ENCODE measurements at places on chromosomes 7 and 10. TPM values are rescaled to one million over a fixed set of nuclear protein-coding genes. Genes with fewer than 3 reads are reported as not detected.

The LIPM gene
- 34.9 TPM for total RNA-seq

The IGF2BP3 gene
- total RNA-seq = 1.9 TPM

The PPP1R17 gene
- not detected for total RNA-seq

The PAPOLB gene
- total RNA-seq = 0.11 TPM

The MKX gene
- total RNA-seq = 0.68 TPM

The OPN1SW gene
- total RNA-seq = not detected

The BMPER gene
- total RNA-seq = 0.52 TPM

The SYPL1 gene
- 88.1 TPM for total RNA-seq

The KCNH2 gene
- total RNA-seq = 0.70 TPM

DNA sequence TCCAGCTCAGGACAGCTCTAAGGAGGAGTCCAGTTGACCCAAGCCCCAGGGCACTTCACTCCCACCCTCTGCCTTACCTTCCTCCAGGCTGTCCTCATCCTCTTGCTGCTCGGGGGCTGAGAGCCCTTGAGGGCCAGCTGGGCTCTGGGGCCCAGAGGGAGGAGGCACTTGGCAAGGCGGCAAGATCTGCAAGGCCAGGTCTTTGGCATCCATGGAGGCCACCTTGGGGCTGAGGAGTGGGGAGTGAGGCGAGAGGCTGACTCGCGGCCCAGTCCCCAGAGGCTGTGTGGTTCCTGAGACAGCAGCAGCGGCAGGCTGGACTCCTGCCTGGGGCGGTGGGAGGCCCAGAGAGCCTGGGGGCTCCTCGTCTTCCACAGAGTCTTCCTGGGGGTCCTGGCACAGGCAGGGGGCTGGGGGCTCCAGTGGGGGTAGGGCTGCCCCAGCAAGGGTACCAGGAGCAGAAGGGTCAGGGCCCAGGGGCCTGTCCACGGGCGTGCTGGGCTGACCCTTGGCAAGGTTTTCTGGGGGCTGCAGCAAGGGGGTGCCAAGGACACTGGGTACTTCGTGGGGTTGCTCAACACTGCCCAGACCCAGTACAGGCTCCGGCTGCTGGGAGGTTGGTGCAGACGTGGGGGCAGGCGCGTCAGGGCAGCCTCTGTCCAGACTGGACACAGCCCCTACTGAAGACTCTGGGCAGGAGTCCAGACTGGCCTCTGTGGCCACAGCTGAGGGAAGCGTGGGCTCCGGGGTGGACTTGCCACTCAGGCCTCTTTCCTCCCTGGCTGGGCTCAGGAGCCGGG is 6.5 kb downstream of the NACAD start:
- no peaks in the 10 kb centered on the region for H3K27me3 ChIP-seq
- DNase-seq = peak; percentile 73
- H3K4me3 ChIP-seq = no peak overlapping the region

GRCh38 chr10:132690401-132690800 is 95.5 kb downstream of the NKX6-2 start:
- DNase-seq = peak; percentile 49
- H3K27ac ChIP-seq = no peak overlapping the region

DNA sequence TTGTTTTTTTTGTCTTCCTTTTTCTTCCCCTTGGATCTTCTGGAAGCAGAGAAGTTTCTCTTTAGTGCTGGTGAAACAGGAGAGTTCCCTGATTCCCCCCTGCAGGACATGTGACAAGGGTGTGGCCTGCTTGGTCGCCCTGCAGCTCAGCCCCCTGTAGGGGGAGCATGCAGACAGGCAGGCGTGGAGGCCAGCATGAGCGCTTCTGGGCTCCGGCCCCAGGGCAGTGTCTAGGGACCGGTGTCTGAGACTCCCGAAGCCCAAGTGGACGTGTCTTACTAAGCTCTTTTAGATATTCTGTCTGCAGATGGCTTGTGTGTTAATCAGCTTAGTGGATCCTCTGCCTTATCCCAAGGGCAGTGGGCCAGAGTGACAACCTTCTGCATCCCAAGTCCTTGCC is 26.1 kb downstream of the PRSS58 start:
- H3K27ac ChIP-seq = no peak overlapping the region
- no peaks in the 10 kb centered on the region for H3K27me3 ChIP-seq
- no peak for DNase-seq
- no peak overlapping the region for H3K4me3 ChIP-seq
- H3K36me3 ChIP-seq = no peaks in the 10 kb centered on the region
- H3K4me1 ChIP-seq = no peaks in the 10 kb centered on the region

DNA sequence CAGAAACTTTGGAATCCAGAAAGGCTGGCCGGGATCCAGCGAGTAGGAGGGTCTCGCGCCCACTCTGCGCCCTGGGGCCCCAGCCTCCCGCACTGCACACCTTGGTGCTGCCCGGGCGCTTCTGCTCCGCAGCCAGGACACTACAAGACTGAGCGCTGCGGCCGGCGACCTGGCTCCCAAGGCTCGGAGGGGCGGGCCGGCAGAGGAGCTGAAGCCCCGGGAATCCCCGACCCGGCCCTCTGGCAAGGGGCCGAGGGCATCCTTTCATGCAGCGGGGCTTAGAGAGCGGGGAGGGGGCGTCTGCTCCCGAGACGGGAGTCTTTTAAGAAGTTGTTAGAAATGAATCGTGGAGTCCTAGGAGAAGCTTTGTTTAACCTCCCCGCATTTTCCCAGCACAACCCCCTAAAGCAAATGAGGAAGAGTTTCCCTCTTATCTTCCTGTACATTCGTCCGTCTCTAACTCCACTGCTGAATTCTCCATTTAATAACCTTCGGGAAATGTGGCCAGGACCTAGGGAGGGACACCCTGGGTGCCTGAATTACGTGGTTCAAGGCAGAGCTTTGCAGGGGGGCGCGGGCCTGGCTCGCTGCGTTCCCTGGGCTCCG is 1.1 kb downstream of the VWC2 start:
- no peaks in the 10 kb centered on the region for H3K36me3 ChIP-seq
- no peak for DNase-seq
- peak overlapping the region; percentile 64 for H3K4me3 ChIP-seq
- H3K27ac ChIP-seq = no peak overlapping the region
- H3K27me3 ChIP-seq = peaks cover 45% of the 10 kb centered on the region

- no peaks in the 10 kb centered on the region for H3K27me3 ChIP-seq
- H3K4me3 ChIP-seq = no peak overlapping the region
- H3K27ac ChIP-seq = no peak overlapping the region
- DNase-seq = no peak
- peaks cover 23% of the 10 kb centered on the region for H3K36me3 ChIP-seq
These were observed 31.3 kb downstream of the RCC1L start for GRCh38 chr7:75042286-75042685.

DNA sequence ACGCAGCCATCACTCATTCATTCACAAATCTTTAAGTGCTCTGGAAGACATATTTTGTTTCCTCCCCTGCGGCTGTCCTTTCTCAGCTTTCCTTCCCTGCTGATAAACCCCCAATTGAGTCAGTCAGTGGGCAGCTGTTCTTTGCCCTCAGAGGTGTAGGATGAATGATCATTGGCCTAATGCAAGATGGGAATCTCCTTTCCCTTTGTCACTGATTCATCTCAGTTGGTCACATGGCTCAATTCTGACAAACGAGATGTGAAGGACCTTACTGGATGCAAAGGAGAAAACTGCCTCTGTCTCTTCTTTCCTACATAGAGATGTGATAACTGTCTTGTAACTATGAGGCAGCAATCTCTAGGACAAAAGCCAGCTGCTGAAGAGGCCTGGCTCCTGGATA is 44.6 kb downstream of the COL28A1 start:
- H3K27ac ChIP-seq = no peak overlapping the region
- H3K27me3 ChIP-seq = no peaks in the 10 kb centered on the region
- DNase-seq = no peak
- H3K4me1 ChIP-seq = peaks cover 13% of the 10 kb centered on the region
- H3K36me3 ChIP-seq = no peaks in the 10 kb centered on the region
- H3K4me3 ChIP-seq = no peak overlapping the region

GRCh38 chr7:154836021-154836448 is 166.9 kb downstream of the PAXIP1 start:
- no peaks in the 10 kb centered on the region for H3K36me3 ChIP-seq
- DNase-seq = no peak
- H3K4me1 ChIP-seq = no peaks in the 10 kb centered on the region
- peaks cover 4% of the 10 kb centered on the region for H3K27me3 ChIP-seq
- no peak overlapping the region for H3K27ac ChIP-seq

DNA sequence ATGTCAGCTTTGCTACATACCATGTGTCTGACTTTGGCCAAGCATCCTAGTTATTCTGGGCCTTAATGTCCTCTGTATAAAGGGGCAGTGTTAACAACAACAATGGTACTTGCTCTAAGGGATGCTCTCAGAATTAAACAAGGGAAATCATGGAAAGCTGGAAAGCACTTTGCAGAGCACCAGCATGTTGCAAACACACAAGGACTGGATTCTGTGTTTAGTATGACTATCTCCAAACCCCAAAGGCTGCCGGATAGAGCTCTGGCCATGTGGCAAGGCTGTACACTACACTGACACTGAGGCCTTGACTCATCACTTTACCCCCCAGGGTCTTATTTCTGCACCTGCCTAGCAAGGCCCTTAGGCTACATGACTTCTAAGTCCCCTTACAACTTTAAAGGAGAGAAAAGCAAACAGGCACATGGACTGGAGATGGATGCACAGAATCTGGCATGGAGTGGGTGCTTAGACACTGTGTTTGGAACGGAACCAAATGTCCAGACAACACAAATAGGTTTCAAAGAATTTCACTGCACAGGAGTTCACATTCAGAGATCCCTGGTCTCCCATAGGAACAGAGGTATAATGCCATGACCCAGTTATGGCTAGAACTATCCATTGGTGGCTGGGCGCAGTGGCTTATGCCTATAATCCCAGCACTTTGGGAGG is 74.6 kb downstream of the FAM13C start:
- no peak overlapping the region for H3K4me3 ChIP-seq
- H3K27me3 ChIP-seq = no peaks in the 10 kb centered on the region
- H3K36me3 ChIP-seq = no peaks in the 10 kb centered on the region

- H3K27me3 ChIP-seq = no peaks in the 10 kb centered on the region
- no peak overlapping the region for H3K4me3 ChIP-seq
- H3K36me3 ChIP-seq = no peaks in the 10 kb centered on the region
- no peak overlapping the region for H3K27ac ChIP-seq
These were observed 63.7 kb upstream of the APBB1IP start for GRCh38 chr10:26374426-26374825.

- H3K36me3 ChIP-seq = peaks cover 14% of the 10 kb centered on the region
- no peaks in the 10 kb centered on the region for H3K27me3 ChIP-seq
- H3K4me3 ChIP-seq = no peak overlapping the region
- peaks cover 11% of the 10 kb centered on the region for H3K4me1 ChIP-seq
These were observed 146.0 kb downstream of the TNS3 start for GRCh38 chr7:47435889-47436312.

DNA sequence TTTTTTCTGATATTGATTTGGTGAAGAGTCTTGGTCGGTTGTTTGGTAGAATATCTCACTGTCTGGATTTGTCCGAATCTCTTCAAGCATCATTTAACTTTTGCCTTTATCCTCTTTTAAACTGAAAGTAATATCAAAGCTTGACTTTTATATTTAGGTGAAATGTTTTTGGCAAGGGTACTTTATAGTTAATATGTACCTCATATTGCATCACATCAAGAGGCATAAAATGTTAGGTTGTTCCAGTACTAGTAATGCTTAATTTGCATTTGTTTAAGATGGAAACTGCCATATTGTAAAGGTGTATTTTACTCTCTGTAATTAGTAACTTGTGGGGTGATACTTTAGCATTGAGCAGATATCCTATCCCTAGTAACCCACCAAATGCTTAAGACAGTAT is 17.1 kb upstream of the DDX21 start:
- H3K27ac ChIP-seq = no peak overlapping the region
- no peaks in the 10 kb centered on the region for H3K4me1 ChIP-seq
- no peak overlapping the region for H3K4me3 ChIP-seq
- no peak for DNase-seq

GRCh38 chr7:87058744-87059524 is 520 bp downstream of the ELAPOR2 start:
- DNase-seq = no peak
- no peaks in the 10 kb centered on the region for H3K27me3 ChIP-seq
- peaks cover 16% of the 10 kb centered on the region for H3K4me1 ChIP-seq
- H3K36me3 ChIP-seq = no peaks in the 10 kb centered on the region
- peak overlapping the region; percentile 83 for H3K4me3 ChIP-seq

GRCh38 chr7:151115121-151115835 is 29.0 kb downstream of the AGAP3 start:
- H3K27ac ChIP-seq = peak overlapping the region; percentile 87
- H3K36me3 ChIP-seq = peaks cover 27% of the 10 kb centered on the region
- DNase-seq = no peak
- peaks cover 54% of the 10 kb centered on the region for H3K4me1 ChIP-seq
- H3K27me3 ChIP-seq = no peaks in the 10 kb centered on the region

- H3K4me3 ChIP-seq = no peak overlapping the region
- H3K27me3 ChIP-seq = no peaks in the 10 kb centered on the region
- H3K4me1 ChIP-seq = peaks cover 4% of the 10 kb centered on the region
- H3K27ac ChIP-seq = no peak overlapping the region
- H3K36me3 ChIP-seq = no peaks in the 10 kb centered on the region
These were observed 56.0 kb downstream of the KAT6B start for GRCh38 chr10:74882427-74882826.

- H3K4me1 ChIP-seq = no peaks in the 10 kb centered on the region
- H3K4me3 ChIP-seq = no peak overlapping the region
- no peaks in the 10 kb centered on the region for H3K36me3 ChIP-seq
- peaks cover 7% of the 10 kb centered on the region for H3K27me3 ChIP-seq
- no peak overlapping the region for H3K27ac ChIP-seq
These were observed 25.5 kb upstream of the PLXNA4 start for GRCh38 chr7:132601783-132602182.

GRCh38 chr10:357201-357950 is 222.1 kb downstream of the ZMYND11 start:
- DNase-seq = no peak
- no peaks in the 10 kb centered on the region for H3K27me3 ChIP-seq
- H3K4me1 ChIP-seq = no peaks in the 10 kb centered on the region
- H3K27ac ChIP-seq = no peak overlapping the region
- H3K4me3 ChIP-seq = no peak overlapping the region
- peaks cover 77% of the 10 kb centered on the region for H3K36me3 ChIP-seq

GRCh38 chr10:68301301-68301700 is 30.6 kb upstream of the HNRNPH3 start:
- H3K27ac ChIP-seq = no peak overlapping the region
- H3K4me3 ChIP-seq = no peak overlapping the region
- no peaks in the 10 kb centered on the region for H3K4me1 ChIP-seq
- DNase-seq = no peak

DNA sequence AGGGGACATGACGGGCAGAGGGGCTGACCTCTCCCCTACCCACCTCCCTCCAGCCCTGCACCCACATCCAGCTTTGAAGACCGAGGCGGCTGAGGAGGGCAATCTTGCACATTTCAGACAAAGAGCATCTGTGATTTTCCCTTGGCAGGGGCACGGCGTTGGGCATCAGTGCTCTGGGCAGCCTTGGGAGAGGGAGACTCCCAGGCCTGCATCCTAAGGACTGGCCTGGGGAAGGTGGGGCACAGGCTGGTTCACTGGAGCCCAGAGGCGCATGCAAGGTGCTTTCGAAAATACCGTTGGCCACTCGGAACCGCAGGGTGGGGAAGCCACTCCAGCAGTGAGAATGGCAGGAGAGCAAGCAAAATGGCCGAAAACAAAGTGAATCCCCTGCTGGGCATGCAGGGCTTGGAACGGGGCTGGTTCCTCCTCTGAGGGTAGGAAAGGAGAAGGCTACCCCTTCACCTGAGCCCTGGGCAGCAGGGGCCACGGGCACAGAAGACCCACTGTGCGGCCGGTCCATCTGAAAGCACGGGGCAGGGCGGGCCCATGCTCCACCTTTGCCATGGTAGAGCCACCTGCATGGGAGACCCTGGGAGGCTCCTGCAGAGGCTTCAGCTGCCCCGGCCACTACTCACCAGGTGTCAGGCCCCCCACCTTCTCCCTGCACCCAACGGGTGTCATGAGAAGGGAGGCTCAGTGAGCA is 49.8 kb downstream of the EBF3 start:
- H3K27ac ChIP-seq = no peak overlapping the region
- no peaks in the 10 kb centered on the region for H3K27me3 ChIP-seq
- no peaks in the 10 kb centered on the region for H3K36me3 ChIP-seq
- no peaks in the 10 kb centered on the region for H3K4me1 ChIP-seq

Data from suprapubic skin (tissue), 4 donors.